Stimulated activated CD4-positive, alpha-beta T cell treated with anti-CD3 and anti-CD28 coated beads, Interleukin-2, amount 100 ng/mL, for 24 hours (primary cell): ENCODE measurements at places on chromosomes 7 and 10.

DNA sequence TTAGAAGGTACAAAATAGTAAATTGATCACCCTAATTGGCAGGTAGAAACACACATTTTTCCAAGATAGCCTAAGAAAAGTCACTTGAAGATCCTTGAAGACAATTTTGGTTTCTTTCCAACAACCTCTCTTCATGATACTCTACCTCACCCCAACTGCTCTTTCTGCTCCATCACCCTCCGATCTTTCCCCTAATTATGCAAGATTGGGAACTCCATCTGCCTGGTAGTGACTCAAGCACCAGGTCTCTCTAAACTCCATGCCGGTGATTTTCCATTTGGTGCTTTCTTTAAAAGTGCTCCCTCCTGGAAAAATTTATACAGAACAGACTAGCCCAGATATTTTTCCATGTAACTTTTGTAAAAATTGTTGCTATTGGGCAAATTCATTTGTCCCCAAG, 1.1 kb upstream of the AKR1B1 start:
- DNase-seq, result no peak

DNA sequence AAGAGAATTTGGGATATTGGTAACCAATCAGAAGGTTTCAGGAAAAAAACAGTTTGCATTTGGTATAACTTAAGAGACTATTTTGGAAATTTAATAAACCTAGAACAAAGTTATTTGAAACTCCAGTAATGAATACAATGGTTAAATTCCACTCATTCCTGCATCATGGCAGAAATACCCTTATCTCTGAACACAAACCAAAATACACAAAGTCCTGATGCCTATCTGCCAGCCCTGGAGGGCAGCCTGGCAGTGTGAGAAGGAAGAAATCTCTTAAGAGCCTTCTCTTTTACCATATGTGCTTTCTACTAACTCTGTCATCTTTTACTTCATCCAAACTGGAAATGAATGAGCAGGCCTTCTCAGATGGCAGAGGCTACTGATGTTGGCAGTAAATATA, 147.1 kb upstream of the LYZL1 start:
- DNase-seq, result no peak

GRCh38 chr10:16656895-16657294, 135.2 kb upstream of the C1QL3 start:
- no peak for DNase-seq

- peak; percentile 76 for DNase-seq
These were observed 5.3 kb downstream of the FRMD4A start for GRCh38 chr10:14325325-14325955.

GRCh38 chr7:151704960-151705635, 171.8 kb downstream of the PRKAG2 start:
- no peak for DNase-seq

DNA sequence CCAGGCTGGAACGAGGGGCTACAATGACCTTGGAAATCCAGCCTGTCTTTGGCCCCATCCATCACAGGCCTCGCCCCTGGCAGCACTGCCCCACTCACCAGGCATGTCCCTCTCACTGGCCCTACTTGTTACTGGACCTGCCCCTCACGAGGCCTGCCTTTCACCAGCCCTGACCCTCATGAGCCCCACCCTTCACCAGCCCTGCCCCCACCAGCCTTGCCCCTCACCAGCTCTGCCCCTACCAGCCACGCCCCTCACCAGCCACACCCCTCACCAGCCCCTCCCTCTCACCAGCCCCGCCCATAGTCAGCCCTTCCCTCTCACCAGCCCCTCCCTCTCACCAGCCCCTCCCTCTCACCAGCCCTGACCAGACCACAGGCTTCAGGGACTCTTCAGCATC, 57.8 kb downstream of the COL26A1 start:
- no peak for DNase-seq

DNA sequence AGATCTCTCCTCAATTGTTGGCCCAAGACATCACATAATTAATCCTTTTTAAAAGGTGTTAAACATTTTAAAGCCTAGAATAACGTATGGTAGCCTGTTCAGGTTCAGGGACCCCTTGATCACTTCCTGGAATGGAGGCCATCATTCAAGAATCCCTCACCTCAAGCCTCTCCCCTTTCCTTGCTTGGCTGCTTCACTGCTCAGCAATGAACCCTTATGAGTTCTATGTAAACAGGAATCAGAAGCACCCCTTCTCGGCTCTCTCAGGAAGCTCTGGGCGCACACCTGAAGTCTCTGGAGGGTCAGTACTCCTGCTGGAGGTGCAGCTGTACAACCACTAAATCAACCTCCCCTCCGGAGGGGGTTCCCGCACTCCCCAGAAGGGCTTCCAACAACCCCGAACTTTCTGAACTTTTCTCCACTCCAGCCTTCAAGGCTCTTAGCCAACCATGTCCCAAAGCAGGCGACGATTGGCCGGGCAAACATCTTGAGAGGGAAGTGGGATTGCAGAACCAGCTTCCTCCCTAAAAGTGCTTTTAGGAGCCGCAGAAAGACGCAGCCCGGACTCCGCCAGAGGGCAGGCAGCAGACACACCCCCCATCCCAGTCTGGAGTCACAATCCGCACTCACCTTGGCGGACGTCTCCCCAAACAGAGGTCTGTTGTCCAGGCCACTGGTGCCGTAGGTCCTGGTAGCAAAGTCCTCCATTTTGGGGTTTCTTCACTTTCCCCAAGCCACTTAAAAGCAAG, 562 bp downstream of the TMEM243 start:
- DNase-seq, result peak; percentile 43

- no peak for DNase-seq
These were observed 35.2 kb upstream of the STOX1 start for GRCh38 chr10:68792115-68792514.

GRCh38 chr10:49369216-49370162, 26.4 kb downstream of the DRGX start:
- DNase-seq, result no peak

- DNase-seq, result no peak
These were observed 45.2 kb downstream of the PNLIPRP3 start for GRCh38 chr10:116472891-116473290.

GRCh38 chr7:41955893-41956675, 253.2 kb upstream of the INHBA start:
- DNase-seq, result no peak

DNA sequence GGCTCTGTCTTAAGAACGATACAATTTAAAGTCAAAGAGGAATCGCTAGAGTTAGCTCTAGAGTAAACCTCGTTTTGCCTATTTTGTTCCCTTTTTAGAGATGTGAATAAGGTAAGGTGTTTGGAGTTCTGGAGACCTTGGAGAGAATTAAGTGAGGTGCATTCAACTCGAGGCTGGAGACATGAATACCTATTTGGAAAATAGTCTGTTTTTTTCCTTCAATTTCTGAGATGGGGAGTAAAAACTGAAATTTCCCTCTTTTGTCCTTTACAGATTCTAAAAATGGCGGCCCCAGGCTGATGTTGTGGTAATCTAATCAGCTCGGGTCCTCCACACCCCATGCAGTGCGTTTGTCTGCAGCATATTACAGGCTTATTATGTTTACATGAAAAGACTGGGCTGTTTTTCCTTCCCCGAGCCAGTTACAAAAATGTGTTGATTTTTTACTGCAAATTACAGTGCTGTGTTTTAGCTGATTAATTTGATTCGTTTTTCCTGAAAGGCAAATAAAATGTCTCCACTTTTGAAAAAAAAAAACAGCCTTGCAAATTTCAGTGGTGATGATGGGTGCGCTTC, 1.5 kb downstream of the KMT2E start:
- DNase-seq, result peak; percentile 41

DNA sequence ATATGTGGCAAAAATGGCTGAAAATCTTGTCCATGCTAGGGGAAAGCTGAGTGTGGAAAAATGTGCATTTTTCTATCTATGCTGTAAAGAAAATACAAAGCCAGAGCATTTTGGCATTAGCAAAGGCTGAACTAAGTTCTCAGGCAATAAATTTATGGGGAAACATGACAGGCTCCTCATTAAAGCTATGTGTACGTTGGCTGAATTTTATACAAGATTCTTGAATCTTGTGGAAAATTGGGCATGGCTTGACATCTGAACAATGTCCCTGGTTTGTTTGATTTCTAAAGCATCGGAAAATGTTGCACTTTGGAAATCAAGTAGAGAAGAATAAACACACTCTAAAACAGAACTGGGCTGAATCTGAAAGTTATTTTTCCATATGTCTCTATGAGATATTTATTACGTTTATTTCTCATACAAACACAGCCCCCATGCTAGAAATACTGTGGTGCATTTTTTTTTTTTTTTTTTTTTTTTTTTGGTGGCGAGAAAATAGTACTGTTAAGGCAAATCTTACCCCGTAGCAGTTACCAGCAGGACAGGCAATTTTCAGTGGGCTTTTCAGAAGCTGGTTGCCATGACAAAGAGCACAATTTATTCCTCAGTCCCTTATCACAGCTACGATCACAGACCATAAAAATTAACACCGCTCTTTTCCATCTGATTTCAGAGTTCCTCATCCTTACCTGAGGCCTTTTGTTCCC, 16.9 kb downstream of the CPA1 start:
- DNase-seq, result no peak

- no peak for DNase-seq
These were observed 65.2 kb upstream of the FAM133B start for GRCh38 chr7:92655346-92655884.

DNA sequence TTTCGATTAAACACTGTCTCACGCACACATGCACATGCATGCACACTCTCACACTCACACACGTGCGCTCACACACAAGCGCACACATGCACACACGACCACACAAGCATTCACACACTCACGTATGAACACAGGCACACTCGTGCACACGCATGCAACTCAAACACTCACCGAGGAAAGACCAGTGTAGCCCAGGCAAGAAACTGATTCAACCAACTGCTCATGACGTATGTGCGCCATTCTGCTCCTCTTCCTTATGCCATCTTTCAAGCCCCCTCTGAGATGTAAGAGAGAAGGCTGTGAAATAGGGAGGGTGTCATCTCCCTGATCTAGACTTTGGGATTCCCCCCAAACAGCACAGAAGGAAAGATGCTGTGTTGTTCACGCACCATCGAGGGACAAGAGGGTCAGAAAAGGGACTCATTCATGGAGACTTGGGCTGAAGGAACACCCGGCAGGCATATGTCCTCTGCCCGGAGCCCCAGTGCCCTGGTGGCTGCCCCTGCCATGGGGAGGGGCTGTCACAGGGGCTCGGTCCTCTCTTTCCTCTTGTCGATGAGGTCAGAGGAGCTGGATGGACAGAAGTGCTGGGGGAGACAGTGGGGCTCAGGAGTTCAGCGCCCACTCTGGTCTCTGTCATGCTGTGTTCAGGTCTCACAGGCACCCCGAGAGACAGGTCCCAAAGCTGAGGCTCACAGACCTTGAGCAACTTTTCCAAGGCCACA, 130.1 kb upstream of the SHH start:
- DNase-seq, result no peak

DNA sequence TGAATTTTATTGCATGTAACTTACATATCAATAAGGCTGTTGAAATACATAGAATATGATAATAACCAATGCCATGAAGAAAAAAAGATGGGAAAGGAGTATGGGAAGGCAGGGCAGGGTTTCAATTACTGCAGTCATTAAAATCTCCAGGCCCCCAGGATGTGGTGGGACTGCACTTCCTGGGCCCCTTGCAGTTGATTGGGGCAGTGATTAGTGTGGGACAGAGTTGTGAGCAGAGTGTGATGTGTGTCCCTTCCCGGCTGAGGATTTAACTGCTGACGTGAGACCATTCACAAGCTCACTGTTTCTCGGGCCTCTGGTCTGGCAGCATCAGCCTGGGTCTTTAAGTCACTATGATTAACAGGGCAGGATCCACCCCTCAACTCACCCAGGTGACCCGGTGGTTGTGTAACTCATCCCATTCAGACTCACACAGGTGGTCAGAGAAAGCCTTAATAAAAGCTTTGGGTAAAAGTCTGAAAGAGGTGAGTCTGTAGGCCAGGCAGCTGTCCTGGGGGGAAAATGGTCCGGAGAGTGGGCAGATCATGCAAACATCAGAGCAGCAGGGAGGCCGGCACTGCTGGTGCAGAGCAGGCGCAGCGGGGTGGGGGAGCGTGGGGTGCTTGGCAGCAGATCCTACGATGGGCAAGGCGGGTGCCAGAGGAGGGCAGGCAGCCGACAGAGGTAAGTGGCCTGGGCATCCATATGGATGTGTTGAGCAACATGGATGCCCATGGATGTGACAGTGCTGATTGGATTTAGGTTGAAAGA, 36.3 kb upstream of the WDFY4 start:
- DNase-seq, result no peak

GRCh38 chr10:127207081-127207480, 10.7 kb upstream of the INSYN2A start:
- no peak for DNase-seq

DNA sequence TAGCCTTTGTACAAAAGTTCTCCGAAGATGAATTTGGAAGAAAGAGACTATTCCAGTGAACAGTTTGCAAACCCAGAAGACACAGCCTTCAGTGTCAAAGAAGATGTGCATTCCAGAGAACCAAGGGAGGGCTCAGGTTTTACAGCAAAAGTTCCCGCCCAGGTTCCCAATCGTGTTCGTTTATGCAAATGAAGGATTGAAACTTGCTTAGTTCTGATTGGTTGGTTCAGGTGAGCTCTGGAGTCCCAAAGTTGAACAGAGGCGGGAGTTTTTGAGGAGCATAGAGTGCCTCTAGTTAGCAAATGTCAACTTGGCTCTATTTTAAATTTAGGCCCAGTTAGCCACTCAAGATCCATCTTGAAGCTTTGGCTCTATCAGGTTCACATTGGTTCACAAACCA, 51.3 kb downstream of the TMEM270 start:
- no peak for DNase-seq

GRCh38 chr10:52099026-52099600, 215.0 kb upstream of the DKK1 start:
- DNase-seq, result no peak

- no peak for DNase-seq
These were observed 82.6 kb upstream of the AOAH start for GRCh38 chr7:36806891-36807290.

DNA sequence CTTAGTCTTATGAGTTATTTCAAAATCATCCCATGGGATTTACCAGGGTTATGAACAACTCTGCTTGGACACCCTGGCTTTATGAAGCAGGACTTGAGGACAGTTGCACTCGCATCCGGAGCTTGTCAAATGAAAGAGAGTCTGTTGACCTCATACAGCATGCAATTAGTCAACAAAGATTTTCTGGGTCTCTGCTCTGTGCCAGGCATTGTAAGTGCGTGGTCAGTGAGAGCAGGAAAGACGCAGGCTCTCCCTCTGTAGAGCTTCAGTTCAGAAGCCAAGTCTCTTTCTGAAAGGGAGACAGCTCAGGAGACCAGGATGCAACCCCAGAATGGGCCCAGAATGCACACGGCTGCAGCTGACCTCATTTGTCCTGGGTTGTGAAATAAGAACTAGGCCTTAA, 45.5 kb upstream of the DMBT1 start:
- no peak for DNase-seq

DNA sequence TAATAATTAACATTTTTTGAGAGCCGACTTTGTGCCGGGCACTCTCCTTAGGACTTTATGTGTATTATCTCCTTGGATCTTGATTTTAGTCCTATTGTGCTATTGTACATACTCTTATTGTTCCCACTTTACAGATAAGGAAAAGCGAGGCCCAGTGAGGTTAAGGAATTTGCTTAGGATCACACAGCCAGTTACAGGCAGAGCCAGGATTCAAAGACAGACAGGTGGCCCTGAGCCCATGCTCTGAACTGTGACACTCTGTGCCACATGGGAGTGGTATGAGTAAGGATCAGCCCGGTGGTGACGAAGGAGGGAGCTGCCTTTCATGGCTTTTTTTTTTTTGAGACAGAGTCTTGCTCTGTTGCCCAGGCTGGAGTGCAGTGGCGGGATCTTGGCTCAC, 15.8 kb upstream of the GNA12 start:
- no peak for DNase-seq

GRCh38 chr10:91643700-91644099, 10.8 kb upstream of the PPP1R3C start:
- no peak for DNase-seq
